ENCODE measurements at places on chromosomes 12 and 14.

- DNase-seq = no peak
These were observed 15.1 kb downstream of the SOCS2 start for GRCh38 chr12:93587611-93588010.

GRCh38 chr12:62014330-62014729 lies 245.9 kb upstream of the USP15 start:
- no peak for DNase-seq

DNA sequence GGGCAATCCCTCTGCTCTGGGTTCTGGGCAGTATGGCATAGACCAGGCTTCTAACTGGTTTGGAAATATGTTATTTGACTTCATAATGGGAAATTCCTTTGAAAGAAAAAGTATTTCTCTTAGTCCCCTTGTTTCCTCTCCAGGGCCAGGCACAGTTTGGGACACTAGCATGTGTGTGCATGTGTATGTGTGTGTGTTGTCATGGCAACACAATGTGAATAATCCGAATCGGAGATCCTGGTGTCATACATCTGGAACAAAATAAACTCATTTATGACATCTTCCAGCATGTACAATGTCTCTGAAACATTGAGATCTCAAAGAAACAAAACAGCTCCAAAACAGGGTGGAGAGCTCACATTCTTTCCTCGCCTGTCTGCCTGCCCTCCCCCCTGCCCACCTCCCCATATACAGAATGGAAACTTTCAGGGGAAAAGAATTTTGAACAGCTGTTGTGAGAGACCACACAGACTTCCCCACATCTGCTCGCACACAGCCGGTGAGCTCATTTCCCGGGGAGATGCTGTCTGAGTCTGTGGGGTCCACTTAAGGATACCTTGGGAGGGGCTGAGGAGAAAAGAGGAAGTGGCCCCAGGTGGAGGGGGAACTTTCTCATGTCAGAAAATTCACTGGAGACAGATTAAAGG lies 55.5 kb upstream of the PARP11 start:
- no peak for DNase-seq

DNA sequence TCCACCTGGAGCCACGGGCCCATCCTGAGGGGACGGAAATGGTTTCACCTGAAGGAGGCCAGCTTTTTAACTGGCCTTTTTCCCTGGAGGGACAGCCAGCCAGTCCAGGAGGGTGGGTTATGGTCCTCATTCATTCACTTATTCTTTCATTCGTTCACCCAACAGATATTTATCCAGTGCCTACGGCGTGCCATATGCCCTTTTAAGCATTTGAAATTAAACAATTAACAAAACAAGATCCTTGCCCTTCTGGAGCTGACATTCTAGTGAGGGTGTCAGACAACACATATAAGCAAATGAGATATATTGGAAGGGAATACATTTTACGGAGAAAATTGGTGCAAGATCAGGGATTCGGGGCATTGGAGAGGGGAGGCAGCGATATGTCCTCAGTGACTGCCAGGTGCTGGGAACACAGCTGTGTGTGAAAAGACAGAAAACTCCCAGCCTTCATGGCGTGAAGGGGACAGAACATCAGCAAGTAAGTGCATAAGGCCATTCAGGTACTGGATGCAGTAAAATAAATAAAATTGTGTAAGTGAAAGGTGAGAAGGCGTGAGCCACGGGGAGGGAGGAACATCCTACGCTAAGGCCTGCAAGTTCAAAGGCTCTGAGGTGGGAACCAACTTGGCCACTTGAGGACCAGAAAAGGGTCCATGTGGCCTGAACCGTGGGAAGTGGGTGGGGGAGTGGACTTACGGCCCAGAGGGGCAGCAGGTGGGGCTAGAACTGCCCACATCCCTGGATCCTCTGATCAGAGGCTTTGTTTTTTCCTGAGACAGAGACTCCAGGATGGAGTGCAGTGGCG lies 684 bp upstream of the ABCB9 start:
- no peak for DNase-seq

DNA sequence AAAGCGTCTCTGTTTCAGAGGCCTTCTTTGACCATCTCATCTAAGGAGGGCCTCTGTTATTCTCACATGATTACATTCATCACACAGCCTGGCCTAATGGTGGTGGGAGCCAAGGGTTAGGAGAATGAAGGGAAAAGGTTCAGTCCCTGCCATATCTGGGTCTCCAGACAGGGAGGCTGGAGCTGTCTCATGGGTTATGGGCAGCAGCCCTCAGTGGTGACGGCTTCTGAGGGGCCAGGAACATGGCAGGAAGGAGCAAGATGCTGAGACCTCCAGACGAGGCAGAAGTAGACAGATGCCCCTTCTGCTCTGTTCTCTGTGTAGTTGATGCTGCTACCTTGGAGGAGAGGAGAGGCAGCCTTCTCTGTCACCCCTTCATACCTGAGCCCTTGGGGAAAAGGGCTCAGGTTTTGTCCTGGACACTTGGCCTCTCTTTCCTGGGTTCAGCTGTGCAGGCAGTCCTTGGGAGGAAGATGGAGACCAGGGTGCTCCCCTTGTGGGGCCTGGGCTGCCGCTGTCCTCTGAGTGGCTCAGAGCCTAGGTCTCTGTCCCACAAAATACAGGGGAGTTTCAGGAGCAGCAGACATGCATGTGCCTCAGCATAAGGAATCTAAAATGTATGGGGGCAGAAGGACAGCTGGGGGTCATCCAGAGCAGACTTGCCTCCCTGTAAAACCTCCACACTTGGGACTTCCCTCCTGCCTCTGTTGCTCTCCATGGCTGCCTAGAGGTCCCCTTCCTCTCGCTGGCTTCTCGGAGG lies 3.6 kb downstream of the IFI27L2 start:
- no peak for DNase-seq
